ENCODE measurements at places on chromosomes 3 and 15.

- DNase-seq, result no peak
These were observed 988 bp upstream of the CHSY1 start for GRCh38 chr15:101252836-101253235.

DNA sequence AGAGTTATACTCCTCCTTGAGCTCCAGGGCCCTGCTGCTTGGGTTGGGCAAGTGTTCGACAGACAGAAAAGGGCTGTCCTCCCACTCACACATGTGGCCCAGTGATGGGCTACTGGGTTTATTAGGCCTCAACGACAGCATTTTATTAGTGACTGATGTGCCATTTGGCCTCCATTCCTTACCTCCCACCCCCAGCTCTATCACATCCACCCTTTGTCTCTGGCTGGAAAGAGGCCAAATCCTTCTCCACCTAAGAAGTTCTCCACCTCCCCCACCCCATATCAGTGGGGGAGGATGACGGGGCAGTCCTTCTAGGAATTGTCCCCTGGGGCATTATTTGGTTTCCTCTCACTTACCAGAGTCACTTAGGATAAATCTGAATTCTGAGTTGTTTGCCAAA, 57.1 kb upstream of the WNT5A start:
- DNase-seq, result no peak

DNA sequence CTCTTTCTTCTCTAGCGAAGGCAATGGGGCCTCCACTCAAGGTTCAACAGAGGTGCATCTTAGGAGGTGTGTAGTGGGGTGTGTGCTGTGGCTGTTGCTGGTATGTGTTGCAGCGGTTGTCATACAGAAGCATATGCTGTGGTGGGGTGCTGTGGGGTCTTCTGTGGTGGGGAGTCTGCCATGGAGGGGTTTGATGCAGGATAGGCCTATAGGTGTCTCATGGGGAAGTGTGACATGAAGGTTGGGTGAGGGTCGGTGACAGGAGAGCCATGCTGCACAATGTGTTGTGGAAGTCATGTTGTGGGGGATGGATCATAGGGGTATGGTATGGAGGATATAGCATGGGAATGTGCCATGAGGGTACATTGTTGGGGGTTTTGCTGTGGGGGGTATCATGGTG, 20.3 kb downstream of the NMNAT3 start:
- DNase-seq, result no peak

- DNase-seq, result no peak
These were observed 409.0 kb upstream of the PROK2 start for GRCh38 chr3:72193771-72194430.

DNA sequence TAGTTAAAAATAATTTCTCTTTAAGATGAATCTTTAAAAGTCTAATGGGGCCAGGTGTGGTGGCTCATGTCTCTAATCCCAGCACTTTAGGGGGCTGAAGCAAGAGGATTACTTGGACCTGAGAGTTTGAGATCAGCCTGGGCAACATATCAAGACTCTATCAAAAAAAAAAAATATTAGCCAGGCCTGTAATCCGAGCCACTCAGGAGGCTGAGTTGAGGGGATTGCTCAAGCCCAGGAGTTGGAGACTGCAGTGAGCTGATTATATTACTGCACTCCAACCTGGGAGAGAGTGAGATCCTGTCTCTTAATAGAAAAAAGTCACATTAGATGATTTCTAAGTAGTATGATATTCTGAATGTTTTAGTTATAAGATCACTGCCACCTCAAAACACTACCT, 322.0 kb upstream of the MANF start:
- no peak for DNase-seq

- no peak for DNase-seq
These were observed 13.1 kb upstream of the TFG start for GRCh38 chr3:100696161-100696560.

- no peak for DNase-seq
These were observed 655.5 kb downstream of the GBE1 start for GRCh38 chr3:81105789-81106488.

DNA sequence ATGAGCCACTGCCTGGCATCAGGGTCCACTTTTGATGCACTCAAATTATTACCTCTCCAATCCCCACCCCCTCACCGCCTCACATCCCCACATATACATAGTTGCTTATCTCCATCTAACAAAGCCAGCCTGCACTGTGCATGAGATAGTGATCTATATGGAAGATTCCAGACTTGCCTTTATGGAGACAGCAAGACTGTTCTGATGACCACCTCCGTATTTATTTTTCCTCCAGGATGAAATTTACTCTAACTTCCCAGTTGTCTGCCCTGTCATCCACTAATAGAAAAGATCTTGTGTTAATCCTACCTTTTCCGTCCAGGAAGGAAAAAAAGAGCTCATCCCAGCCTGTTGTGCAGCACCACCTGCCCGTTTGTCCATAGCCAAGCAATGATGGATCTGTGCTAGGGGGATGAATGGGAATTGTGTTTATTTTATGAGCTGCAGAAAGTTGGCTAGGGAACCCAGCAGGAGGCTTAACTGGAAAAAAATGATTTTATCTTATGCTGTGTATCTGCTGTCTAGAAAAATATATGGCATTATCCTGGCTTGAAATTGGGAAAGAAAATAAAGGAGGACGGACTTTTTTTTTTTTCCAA, 114.5 kb downstream of the CD47 start:
- no peak for DNase-seq

GRCh38 chr3:63613561-63613960, 38.9 kb upstream of the SNTN start:
- no peak for DNase-seq

- no peak for DNase-seq
These were observed at the start of gene CCR9 for GRCh38 chr3:45885979-45886705. Gene CCR9, plus strand, starts transcription at chr3:45886543. Its CDS starts 8,391 bp downstream, at chr3:45894934.

GRCh38 chr15:64600794-64601193, 140.4 kb downstream of the ZNF609 start:
- no peak for DNase-seq

DNA sequence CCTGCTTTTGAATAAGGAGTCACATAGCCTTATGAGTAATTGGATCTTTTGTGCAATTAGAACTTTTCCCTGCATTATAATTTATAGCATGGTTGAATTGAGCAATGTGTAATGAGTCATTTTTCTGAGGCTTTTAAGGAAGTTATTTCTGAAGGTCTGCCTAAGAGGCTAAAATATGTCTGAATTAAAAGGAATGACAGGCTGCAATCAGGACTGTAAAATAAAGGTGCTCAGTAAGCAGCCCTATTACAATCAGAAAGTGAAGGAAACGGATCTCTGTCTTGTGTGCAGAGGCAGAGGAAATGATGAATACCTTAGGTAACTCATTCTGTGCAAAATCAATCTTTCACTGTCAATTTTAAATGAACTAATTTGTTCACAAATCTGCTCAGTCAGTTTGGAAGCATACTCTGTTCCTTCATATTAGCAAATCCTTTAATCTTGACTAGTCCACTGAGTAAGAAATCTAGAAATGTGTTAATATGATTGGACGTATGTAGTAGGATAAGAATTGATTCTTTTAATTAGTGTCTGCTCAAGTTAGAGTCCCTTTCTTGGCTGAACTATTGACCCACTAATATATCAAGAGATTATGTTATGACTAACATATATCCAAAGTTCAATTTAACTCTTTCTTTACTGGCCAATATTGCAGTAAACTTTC, 290.1 kb downstream of the ZIC1 start:
- DNase-seq, result no peak

DNA sequence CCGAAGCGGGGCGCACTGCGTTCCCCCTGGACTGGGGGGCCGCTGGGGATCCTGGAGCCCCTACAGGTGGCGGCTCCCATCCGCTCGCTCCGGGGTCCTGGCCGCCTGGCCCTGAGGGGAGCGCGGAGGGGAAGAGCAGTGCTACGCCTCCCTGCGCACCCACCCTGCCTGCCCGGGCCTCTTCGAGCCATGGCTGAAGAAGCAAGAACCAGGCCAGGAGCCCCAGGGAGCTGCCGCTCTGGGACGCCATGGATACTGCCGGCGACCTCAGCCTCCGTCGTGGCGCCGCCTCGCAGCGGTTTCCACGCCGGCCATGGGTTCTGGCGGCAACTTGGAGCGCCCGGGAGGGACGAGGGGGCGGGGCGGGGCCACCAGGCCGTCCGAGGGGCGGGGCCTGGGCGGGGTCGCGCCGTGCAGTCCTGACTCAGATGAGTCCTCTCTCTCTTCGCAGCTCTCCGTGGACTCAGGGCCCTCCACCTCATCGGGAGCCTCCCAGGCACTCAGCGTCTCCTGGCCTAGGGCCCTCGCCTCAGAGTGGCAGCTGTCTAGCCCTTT, 50.9 kb downstream of the MYL3 start:
- DNase-seq, result peak; percentile 56

DNA sequence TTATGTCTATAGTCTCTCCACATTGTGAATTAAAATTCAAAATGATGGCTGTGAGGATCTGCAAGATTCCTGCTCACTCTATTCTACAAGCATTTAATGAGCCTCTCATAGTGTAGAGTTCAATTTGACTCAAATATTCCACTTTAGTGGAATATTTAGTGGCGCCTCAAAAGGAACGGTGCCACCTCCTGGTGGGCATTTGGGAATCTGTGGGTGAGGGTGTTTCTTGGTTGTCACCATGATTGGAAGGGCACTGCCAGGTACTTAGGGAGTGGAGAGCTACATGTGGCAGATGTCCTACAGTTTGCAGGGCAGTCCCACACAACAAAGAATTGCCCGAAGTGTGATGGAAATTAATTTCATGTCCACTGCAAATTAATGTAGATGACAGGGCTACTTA, 21.5 kb upstream of the KCNMB3 start:
- no peak for DNase-seq

GRCh38 chr3:32076566-32076965, 29.9 kb upstream of the GPD1L start:
- DNase-seq, result no peak

DNA sequence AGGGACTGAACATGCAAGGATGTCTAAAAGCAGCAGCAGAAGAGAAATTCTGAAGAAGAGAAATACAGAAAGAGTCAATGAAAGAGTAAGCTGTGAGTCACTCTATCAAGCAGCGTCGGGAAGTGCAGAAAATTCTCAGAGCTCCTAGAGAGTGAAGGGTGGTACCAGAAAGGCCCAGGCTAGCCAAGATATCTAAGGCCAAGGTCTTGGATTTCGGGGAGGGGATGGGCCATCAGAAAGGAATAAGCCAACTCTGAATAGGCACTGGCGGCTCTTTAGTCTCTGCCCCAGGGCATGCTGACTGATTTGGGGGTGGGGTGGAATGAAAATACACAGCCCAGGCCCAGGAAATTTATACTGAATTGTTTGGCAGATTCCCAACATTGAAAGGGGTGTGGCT, 70.8 kb downstream of the GPR156 start:
- no peak for DNase-seq

- no peak for DNase-seq
These were observed 29.0 kb downstream of the PTPN23 start for GRCh38 chr3:47409688-47410416.

DNA sequence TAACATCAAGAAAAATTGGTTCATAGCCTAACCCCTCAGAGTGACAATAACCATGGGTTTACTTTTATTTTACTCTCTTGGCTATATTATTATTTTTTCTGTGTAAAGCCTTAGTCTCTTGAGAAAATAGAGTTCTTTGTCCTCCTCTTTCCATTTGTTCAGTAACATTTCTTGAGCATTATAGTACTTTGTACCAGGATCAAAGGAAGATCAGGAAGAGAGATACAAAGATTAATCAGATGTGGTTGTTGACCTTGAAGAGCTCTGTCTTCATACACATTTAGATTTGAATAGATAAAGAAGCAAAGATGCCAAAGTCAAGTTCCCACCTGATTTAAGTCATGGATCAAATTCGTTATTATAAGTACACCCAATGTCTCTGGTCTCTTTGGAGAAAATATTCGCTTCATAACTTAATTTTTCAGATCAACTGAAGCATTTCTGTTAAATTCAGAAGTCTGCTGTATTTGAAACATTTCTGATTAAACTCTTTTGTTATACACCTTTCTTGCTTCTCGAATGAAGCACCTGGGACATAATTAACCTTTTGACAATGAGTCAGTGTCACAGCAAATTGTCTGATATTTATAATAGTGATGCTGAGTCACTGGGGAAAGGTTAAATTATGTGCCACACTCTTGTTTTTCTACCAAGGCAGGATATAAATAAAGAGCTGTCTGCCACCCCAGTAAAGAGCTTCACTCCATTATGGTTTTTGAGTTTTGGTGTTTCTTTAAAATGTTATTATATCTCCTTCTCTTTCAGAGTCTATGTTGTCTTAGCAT, 100.2 kb downstream of the GHSR start:
- no peak for DNase-seq

- no peak for DNase-seq
These were observed 102.9 kb upstream of the KCNAB1 start for GRCh38 chr3:156017352-156018030.

DNA sequence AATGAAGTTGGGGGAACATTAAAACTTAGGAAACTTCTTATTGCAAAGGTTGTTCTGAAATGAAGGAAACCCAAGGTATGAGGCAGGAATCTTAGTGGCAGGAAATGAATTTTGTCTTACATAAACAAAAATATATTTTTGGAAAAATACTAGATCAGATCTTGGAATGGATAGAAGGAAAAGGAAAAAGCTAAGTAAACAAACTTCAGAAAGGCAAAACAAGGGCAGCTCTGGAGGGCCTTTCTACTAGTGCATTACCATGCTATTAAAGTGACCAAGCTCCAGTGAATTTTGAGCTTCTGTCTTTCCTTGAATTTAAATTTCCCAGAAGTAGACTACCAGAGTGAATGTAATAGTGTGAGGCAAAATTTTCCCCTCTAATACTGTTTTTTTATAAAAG, 13.6 kb downstream of the ARL6 start:
- no peak for DNase-seq

DNA sequence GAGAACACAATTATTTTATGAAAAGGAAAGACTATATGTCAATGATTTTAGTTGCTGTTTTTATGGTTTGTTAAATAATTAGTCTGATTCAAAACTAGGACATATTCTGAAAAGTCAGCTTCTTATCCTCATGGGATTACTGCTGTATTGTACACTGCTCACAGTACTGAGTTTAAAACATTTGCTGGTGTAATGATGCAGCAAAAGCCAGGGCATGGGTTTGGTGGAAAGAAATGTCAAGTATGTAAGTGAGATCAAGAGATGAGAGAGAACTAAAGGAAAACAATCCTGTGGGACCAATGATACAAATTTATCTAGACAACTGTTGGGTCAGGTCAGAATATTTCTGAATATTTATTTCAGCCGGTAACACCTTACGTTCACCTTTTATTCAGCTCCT, 210.1 kb upstream of the ARHGEF26 start:
- no peak for DNase-seq

DNA sequence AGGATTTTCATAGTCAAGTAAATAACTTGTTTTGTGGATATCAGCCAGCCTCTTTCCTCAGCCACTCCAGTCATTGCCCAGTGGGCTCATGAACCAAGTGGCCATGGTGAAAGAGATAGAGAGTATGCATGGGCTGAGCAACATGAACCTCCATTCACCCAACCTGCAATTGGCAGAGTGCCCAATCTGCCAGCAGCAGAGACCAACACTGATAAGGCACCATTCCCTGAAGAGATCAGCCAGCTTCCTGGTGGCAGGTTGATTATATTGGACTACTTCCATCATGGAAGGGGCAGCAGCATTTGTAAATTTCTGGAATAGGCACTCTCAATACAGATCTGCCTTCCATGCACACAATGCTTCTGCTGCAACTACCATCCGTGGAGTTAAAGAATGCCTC, 10.3 kb upstream of the MCF2L2 start:
- DNase-seq, result no peak

GRCh38 chr3:179653096-179653797, 407 bp downstream of the USP13 start:
- peak; percentile 39 for DNase-seq

GRCh38 chr3:41190509-41191284, 8.6 kb upstream of the CTNNB1 start:
- DNase-seq, result no peak
